CD4-positive, alpha-beta T cell treated with Interleukin-21 for 1 hour (primary cell): ENCODE measurements at places on chromosomes 2 and 18.
A peak's percentile ranks its signal among the peaks of the same experiment; 100 is the strongest.

GRCh38 chr2:116435648-116436047 is 1378.8 kb upstream of the DDX18 start:
- no peak for DNase-seq

GRCh38 chr2:88254437-88255091 is 84.4 kb downstream of the THNSL2 start:
- no peak for DNase-seq

- DNase-seq, result no peak
Observed at GRCh38 chr2:117771969-117772630, 42.4 kb upstream of the DDX18 start.

- no peak for DNase-seq
Observed at GRCh38 chr2:176080540-176081375, 3.0 kb downstream of the EVX2 start.

DNA sequence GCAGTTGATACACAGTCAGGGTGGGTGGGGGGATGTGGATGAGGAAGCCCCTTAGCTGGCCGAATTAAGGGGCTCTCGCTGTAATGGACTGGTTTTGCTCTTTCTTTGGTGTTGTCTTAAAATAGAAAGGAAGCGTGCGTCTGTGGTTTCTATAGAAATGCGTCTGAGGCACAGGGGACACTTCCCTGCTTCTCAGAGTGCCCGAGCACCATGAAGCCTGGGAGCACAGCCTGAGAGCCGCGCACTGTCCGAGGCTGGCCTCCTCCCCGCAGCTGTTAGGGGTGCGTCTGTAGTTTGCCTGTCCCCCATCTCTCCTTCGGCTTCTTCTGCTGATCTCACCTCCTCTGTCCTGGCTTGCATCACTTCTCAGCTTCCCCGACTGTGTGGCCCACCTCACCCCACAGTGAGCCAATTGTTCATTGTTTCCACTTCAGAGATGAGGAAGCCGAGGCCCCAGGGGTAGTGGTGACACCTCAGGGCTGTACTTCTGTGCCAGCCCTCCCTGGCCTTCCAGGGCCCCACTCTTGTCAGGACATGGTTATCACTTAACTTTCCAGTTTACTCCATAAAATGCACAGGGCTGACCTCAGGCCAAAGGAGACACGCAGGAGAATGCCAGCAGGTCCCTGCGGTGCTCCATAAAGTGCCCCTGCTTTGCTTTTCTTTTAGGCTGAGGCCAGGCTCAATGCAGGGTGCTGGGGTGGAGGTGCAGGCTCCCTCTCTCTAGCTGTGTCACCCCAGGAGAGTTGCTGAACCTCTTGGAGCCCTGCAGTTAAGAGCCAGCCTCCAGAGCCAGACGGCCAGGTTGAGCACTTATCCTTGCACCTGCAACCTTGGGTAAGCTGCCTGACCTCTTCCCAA is 210.6 kb downstream of the SEPTIN10 start:
- no peak for DNase-seq

GRCh38 chr2:33598561-33599174 is 431 bp downstream of the FAM98A start:
- peak; percentile 50 for DNase-seq

GRCh38 chr18:22827216-22827615 is 105.9 kb upstream of the RBBP8 start:
- no peak for DNase-seq

DNA sequence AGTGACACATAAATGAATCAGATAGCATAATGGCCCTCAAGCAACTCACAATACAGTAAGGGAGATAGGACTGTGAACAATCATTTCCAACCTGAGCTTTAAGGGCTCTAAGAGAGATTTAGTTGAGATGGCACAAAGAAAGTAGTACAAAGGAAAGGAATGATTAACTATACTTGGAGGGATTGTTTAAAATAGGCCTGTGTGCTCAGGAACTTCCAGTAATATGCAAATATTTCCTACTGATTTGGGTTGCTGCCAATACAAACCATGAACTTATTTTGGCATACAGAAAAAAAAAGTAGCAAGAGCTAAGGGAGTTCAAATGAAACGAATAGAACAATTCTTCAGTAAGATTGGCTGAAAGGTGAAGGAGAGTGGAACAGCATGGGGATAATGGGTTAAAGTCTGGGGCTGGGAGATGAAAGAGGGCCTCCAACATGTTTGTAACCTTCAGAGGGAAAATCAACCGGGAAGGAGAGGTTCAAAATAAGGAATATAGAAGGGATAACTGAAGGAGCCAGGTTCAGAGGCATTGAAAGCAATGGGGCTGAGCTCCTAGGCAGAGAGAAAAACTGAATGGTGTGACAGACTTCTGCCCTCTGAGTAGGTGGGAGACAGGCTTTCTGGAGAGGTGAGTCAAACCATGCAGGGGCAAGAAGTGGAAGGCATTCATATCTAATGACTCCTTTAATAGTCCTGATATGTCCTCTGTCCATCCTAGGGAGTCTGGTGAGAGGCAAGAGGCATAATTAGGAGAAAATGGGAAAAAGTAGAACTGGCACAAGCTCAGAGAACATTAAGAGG is 83.5 kb downstream of the DNAH7 start:
- no peak for DNase-seq

DNA sequence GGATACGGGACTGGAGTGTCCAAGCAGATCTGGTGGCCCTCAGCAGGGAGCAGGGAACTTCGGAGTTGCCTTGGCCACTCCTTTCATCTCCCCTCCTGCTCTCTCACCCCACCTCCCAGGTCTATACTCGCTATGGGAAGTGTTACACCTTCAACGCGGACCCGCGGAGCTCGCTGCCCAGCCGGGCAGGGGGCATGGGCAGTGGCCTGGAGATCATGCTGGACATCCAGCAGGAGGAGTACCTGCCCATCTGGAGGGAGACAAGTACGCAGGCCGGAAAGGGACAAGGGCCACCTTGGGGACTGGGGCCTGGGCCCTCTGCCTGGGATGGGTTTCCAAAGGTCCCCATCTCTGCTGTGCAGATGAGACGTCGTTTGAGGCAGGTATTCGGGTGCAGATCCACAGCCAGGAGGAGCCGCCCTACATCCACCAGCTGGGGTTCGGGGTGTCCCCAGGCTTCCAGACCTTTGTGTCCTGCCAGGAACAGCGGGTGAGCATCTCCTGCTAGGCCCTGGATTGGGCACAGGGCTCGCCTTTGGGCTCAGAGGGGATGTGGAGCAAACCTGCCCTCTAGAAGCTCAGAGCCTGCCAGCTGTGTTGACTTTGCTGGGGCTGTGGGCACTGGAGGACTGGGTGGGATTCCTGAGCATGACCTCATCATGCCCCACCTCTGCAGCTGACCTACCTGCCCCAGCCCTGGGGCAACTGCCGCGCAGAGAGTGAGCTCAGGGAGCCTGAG is 11.8 kb downstream of the CHPF start:
- no peak for DNase-seq

DNA sequence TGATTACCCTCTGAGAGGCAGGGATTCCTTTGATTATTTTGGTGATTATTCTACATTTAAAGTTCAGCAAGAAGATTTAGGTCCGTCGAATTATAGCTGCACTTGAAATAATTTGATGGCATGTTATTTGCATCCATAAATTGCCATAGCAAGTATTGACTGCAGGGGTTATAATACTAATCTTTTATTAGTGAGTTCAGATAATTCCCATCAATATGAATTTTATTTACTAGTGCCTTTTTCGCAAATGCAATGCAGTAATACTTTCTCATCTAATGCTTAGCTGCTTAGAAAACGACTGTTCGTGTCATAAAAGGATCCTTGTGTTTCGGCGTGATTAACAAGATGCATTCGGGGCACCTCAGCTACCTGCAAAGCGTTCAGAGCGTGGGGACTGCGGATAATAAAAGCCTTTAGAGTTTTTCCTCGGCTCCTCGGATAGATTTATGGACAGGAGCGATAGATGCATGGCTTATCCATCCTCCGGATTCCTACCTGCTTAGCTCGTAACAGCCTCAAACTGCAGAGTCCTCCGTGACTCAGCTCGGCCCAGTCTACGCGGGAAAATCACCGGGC is 2.5 kb upstream of the GBX2 start:
- no peak for DNase-seq

GRCh38 chr2:75076088-75076487 is 117.6 kb downstream of the POLE4 start:
- DNase-seq, result no peak

DNA sequence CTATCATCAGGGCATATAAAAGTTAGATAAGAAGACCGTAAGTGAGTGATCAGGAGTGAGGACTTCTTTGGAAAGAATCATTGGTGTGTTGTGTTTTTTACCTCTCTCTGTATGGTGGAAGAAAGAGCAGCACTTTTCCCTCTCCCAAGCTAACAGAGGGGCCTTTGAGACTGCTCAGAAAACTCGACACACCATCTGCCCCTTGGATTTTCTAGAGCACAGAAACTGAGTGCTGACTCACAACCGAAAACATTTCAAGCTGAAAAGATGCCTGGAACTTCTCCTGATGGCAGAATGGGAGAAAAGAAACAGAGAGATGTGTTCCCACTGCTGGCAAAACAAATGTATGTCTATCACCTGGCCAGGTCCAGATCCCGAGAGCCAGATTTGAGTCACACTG is 156.6 kb downstream of the DNAH7 start:
- no peak for DNase-seq

GRCh38 chr2:43013821-43014345 is 212.5 kb downstream of the ZFP36L2 start:
- no peak for DNase-seq

DNA sequence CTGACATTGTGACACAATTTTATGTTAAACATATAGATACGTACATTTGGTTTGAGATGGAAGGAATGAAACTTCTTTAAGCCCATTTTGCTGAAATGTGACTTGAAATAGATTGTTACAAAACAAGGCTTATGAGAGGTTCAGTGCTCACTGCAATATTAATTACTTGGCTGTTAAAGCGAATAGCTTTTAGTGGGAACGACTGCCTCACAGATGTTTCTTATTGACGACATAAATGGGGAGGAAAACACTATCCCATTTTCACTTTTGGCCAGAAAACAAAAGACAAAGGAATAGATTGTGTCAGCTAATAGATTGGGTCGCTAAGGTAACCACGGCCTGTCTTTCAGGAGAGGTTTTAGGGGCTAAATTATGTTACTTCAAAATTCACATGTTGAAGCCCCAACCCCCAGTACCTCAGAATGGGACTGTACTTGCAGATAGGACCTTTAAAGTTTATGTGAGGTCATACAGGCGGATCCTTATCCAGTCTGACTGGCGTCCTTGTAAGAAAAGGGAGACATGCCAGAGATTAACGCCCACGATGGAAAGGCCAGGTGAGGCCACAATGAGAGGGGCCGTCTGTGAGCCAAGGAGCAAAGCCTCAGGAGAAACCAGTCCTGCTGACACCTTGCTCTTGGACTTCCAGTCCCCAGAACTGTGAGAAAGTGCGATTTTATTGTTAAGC is 10.8 kb downstream of the INPP1 start:
- DNase-seq, result no peak

DNA sequence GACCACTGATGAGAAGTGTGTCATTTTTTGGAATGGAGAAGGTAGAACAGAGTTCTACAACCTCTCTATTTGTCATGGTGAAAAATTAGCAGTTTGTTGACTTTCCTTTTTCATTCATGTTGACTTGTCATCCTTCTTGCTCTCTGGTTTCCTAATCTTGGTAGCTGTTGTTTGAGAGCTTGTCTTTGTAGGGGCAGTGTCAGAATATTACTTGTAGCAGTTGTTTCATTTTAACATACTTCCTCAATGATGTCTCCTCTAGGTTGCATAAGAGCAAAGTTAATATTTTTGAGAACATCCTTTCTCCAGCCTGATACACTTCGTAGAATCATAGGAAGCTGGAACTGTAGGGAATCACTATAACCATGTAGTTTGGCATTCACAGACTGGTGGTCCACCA is 368.2 kb upstream of the FANCL start:
- DNase-seq, result no peak

DNA sequence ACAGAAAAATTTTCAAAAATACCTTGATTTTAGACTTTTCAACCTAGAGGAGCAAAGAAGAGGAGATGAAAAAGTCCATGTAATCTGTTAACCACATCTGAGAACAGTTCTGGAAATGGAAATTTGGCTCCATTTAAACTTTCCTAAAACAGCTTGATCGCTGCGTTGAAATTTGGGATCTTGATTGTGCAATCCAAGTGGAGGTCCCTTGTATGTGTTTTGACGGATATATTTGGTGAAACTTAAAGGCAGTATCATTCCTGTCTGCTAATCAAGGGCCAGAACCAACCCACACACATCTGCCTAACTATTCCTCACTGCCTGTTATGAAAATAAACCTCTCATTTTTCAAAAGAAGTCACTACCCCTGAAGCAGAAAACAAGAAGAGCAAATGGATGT is 46.6 kb downstream of the SPATS2L start:
- DNase-seq, result no peak

DNA sequence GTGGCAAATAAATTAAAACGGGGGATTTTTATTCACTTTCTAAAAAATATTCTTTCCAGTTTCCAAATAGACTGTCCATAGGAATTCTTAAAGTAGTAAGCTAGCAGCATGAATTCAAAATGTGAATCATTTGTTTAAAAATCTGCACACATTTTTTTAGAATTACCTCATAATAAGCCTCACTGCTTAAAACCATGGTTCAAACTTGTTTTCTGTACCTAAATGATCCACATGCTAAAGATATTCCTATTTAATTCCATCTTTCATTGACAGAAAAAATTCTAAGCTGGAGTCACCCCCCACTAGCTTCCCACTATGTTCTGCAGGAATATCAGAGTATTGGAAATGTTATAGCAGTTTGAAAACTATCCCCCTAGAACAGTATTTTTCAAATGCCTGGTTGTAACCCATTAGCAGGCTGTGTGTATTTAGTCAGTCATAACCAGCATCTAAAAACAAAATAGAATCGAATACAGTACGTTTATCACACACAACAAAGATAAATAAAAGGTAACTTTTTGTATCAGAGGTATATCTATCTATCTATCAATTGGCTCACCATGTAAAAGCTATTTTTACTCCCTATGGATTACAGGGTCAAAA is 11.2 kb upstream of the IKZF2 start:
- no peak for DNase-seq

DNA sequence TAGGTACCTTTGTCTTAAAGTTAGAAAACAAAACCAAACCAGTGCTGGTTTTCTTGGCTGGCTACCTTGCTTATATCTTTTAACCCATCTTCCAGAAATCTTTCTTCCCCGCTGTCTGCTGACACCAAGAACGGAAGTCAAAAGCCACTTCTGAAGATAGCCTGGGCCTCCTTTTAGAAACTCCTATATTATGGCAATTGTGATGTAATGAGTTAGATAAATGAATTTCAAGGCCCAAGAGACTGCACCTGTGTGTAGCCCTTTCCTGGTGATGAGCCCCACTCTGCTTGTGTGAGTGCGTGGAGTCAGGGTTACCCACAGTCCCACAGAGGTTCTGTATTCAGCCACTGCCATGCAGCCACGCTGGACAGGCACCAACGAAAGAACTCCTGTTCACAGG is 60.7 kb downstream of the ARMC9 start:
- peak; percentile 19 for DNase-seq

- DNase-seq, result no peak
Observed at GRCh38 chr2:99615247-99615771, 125.5 kb upstream of the REV1 start.

DNA sequence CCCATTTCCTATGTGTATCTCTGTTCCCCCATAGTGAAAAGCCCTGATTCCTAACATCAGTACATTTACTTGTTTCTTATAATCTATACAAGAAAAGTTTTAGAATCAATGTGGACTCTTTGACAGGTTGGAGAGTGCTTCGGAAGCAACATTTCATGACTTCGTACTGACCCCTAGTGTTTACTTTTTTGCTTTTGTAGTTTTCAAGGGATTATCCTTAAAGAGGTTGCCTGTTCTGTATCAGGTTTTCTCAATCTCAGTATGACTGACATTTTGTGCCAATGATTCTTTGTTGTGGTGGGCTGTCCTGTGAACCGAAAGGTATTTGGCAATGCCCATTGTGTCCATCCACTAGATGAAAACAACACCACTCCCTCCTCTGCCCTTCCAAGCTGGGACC is 43.3 kb upstream of the SERPINB2 start:
- no peak for DNase-seq
